Brain pericyte (primary cell): ENCODE measurements at places on chromosomes 2 and 18.

GRCh38 chr2:37523814-37524362 lies 147.6 kb downstream of the CDC42EP3 start:
- DNase-seq, result no peak

DNA sequence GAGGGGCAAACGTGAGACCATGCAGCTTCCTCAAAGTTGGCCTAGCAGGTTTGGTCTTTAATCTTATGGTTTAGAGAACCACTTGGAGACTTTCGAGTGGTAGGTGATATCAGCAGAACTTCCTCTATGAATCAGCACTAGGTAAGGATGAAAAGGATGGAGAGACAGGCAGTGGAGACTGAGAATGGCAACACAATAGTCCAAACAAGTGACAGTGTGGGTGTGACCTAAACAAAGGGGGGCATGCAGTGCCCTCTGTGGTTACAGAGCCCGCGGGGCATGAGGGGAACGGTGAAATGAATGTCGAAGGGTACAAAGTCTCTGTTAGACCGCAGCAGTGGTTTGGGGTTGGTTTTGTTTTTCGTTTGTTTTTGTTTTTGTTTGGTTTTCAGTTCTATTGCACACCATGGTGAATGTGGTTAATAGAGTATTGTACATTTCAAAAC lies 143.9 kb downstream of the L3MBTL4 start:
- DNase-seq, result no peak

GRCh38 chr2:121520641-121520994 lies 10.1 kb upstream of the RNU4ATAC start:
- no peak for DNase-seq

GRCh38 chr2:179417436-179417949 lies 152.9 kb upstream of the SESTD1 start:
- DNase-seq, result no peak

- DNase-seq, result no peak
These were observed 194.9 kb downstream of the MCFD2 start for GRCh38 chr2:46720592-46721185.

GRCh38 chr2:71043531-71044407 lies 24.7 kb upstream of the NAGK start:
- DNase-seq, result no peak

- no peak for DNase-seq
These were observed 143.6 kb downstream of the ALPK2 start for GRCh38 chr18:58484989-58485981.

DNA sequence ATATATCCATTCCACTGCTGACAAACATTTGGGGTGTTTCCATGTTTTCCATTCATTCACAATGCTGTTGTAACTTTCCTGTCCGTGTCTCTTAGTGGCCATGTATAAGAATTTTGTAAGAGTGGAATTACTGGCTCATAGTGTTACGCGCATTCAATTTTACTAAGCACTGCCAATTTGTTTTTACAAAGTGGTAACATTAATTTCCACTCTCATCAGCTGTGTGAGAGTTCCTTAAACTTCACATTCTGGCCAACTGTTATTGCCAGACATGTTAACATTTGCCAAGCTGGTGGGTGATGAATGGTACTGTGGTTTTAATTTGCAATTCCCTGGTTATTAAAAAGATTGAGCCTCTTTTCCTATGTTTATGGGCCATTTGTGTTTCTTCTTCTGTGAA lies 134.2 kb downstream of the DTNB start:
- DNase-seq, result no peak
